ENCODE measurements at places on chromosomes 12 and 14.
A peak's percentile ranks its signal among the peaks of the same experiment; 100 is the strongest.

DNA sequence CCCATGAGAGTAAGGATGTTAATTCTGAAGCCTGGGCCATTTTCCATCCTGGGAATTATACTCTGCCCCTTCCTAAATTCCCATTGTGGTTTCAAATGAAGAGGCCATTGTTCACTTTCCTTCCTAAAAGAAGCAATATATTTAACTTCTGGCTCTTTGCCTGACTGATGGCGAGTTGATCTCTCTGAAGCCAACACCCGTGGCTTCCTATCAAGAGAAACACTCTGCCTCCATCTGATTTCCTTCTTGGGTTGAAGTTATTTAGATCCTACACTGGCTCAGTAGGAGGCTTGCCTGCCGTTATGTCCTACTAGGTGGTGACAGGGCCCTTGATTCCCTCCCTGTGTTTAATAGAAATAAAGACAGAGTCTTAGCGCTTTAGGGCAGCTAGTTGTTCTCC lies 97.4 kb downstream of the PRKCH start:
- no peak for DNase-seq

GRCh38 chr14:33435911-33436689 lies 497.4 kb downstream of the NPAS3 start:
- DNase-seq: no peak

GRCh38 chr14:104559804-104560585 lies 19.6 kb upstream of the C14orf180 start:
- no peak for DNase-seq

- DNase-seq: no peak
These were observed 74.1 kb downstream of the CACNA1C start for GRCh38 chr12:2126676-2127406.

DNA sequence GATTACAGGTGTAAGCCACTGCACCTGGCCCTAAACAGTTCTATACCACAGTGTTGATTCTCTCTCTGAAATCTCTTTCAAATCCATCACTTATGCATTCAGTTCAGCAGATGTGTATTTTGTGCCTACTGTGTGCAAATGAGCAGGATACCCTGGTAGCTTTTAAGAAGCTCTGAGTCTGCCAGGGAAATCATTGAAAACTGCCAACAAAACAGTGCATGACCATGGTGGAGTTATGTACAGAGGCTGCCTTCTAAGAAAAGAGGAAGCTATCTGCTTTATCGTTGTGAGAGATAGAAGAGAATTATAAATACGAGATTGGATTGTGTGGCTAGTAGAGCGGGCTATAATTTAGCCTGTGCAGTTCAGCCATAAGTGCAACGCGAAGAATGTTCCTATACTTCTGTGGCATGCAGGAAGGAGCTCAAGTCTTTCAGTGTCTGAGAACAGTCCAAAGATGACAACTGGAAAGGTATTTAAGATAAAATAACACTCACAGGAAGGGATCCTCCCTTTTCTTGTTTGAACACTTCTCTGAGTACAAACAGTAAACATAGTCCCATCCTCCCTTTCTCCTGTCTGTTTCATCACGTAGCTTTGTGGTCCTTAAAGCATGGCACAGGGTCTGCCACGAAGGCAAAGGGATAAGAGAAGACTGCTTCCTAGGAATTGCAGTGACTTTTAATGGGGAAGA lies 4.3 kb downstream of the DIP2B start:
- no peak for DNase-seq

- no peak for DNase-seq
These were observed 345.8 kb downstream of the ALG10 start for GRCh38 chr12:34368079-34368478.

- DNase-seq: no peak
These were observed 27.8 kb downstream of the LRTM2 start for GRCh38 chr12:1848146-1848545.

DNA sequence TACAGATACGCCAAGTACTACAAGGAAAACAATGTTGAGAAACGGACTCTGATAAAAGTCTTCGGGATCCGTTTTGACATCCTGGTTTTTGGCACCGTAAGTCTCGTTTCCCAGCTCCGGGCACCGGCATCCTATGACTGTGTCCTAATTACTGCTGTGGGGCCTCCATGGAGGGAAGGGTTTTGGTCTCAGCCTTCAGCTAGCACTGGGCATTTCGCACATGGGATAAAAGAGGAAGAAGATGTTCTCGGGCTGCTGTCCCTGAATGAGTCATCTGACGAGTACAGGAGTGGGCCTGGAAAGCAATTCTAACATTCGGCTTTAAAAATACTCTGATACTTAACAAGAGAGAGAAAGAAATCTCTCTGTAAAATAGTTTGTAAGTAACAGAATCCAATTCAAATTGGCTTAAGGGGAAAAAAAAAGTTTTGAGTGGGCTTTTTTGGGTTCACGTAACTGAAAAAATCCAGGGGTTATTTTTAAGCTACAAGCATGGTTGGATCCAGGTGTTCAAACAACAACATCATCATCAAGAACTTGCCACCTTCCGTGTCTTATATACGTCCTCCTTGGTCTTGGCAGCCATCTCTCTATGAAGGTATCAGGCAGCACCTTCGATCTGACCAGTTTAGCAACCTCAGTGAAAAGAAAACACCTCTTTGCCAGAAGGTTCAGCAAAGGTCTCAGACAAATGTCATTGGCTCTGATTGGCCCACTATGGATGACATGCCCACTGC lies 34.4 kb upstream of the P2RX4 start:
- DNase-seq: no peak

GRCh38 chr12:124875803-124876132 lies 12.1 kb upstream of the SCARB1 start:
- DNase-seq: no peak

GRCh38 chr12:57813111-57813970 lies 5.2 kb downstream of the AVIL start:
- DNase-seq: no peak

GRCh38 chr14:22448905-22449599 lies 140.0 kb downstream of the DAD1 start:
- no peak for DNase-seq

GRCh38 chr12:6684609-6685008 lies 4.6 kb downstream of the ZNF384 start:
- no peak for DNase-seq

GRCh38 chr14:68814238-68814538 lies 21.3 kb upstream of the ZFP36L1 start:
- DNase-seq: no peak

DNA sequence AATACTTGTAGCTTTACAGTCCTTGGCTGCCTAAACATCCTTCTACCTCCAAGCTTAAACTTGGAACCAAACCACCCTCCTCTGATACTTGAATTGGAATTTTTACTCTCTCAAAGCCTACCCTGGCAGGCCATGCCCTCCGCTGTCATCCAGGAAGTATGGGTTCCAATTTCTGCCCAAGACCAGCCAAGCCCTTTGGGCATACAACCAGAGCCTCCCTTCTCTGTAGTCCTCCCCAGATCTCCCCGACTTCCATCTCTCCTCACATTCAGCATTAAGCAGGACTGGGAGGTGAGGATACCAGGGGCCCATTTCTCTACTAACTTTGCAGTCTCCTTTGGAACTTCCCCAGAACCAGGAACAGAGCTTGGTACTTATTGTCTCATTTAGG lies 369 bp upstream of the DHH start:
- no peak for DNase-seq

- no peak for DNase-seq
These were observed 35.4 kb downstream of the SPTB start for GRCh38 chr14:64844272-64844671.

- no peak for DNase-seq
These were observed 172.2 kb downstream of the NAV3 start for GRCh38 chr12:78002878-78003277.

DNA sequence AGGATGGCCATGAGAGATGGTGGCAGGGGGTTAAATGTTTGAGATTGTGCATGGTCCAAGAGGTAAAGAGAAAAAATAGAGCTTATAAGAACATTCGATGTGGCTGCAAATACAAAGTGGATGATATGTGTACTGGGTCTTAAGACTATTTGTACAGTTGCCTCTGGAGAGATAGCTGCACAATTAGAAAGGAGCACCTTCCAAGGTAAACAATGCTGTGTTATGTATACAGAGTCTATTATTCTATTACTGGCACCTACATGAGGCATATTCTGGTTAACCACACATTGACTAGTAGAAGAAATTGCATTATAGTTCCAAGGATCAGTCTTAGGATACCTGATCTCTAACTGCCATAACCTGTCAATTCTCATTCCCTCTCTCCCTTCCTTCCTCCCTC lies 238.0 kb upstream of the FOXN3 start:
- DNase-seq: no peak

DNA sequence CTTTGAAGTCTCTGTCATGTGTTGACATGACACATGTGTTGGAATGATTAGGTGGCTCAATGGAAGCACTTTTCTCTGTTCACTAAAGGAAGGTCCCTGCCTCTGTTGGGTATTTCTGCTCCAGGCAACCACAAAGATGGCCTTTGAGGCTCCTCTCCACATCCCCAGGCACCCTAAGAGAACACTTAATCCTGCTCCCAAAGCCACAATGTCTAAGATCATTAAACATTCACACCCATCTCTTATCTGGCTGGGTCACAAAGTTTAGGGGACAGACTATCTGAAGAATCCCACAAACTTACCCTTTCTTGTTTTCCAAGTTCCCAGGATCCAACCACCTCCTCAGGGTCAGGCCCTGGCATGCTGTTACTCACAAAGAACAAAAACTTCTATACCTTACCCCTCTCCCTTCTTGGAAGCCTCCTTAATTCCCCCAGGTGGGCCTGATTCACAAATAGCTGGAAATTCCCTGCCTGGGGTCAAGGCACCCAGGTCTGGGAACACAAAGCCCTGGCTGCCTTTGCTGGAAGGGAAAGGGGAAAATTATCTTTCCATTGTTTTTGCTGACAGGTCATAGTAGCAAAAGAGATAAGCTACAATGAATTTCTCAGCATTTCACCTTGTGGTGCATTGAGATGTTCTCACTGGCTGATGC lies 333.7 kb downstream of the PCNX1 start:
- DNase-seq: no peak

- no peak for DNase-seq
These were observed 8.3 kb upstream of the GPR162 start for GRCh38 chr12:6813363-6813762.

GRCh38 chr14:46571970-46572369 lies 79.6 kb downstream of the RPL10L start:
- peak; percentile 42 for DNase-seq

GRCh38 chr12:27424631-27425230 lies 21.8 kb upstream of the SMCO2 start:
- peak; percentile 36 for DNase-seq
